ENCODE measurements at places on chromosomes 7 and 10. TPM values are rescaled to one million over a fixed set of nuclear protein-coding genes. Genes with fewer than 3 reads are reported as not detected.

- no peaks in the 10 kb centered on the region for H3K36me3 ChIP-seq
- no peak overlapping the region for H3K4me3 ChIP-seq
These were observed 102.1 kb downstream of the RTKN2 start for GRCh38 chr10:62166331-62167131.

The PLXNA4 gene
- polyA plus RNA-seq: 3.9 TPM

DNA sequence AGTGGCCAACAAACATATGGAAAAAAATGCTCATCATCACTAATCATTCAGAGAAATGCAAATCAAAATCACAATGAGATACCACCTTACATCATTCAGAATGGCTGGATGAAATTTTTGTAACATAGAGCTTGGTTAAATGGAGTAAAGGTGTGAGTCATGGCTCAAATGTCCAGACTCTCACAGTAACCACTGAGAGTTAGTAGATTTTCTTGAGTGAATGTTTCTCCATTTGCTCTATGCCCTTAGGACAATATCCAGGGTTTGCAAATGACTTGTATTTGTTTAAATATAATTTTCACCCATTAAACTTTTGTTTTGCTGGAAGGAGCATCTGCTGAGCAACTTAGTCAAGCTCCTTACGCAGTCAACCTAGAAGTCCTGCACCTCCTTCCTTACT is 967.2 kb downstream of the XPNPEP1 start:
- no peaks in the 10 kb centered on the region for H3K36me3 ChIP-seq
- H3K27ac ChIP-seq: no peak overlapping the region
- no peaks in the 10 kb centered on the region for H3K27me3 ChIP-seq
- H3K4me3 ChIP-seq: no peak overlapping the region
- no peaks in the 10 kb centered on the region for H3K4me1 ChIP-seq

The GSAP gene
- polyA plus RNA-seq: 3.0 TPM

DNA sequence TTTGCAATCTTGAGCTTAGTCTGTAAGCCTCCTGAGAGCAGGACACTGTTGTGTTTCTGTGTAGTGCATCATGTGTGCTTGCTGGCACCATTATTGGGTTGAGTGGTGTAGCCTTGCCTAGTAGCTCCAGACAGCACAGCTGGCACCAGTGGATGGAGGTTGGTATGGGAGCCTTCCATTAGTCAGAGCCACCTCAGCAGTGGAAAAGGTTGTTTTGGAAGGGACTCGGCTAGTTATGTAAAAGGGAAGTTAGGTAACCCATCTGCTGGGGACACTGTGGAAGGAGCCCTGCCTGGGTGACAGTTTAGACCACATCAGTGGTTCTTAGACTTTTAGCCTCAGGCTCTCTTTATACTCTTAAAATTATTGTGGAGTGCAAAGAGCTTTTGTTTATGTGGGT is 16.3 kb downstream of the MINDY4 start:
- no peak for DNase-seq
- peaks cover 3% of the 10 kb centered on the region for H3K4me1 ChIP-seq
- H3K4me3 ChIP-seq: no peak overlapping the region
- no peak overlapping the region for H3K27ac ChIP-seq

The STK31 gene
- polyA plus RNA-seq: 0.42 TPM

The AKR1C1 gene
- 68.0 TPM for polyA plus RNA-seq

GRCh38 chr10:24206926-24207325 is 2.0 kb upstream of the KIAA1217 start:
- H3K4me1 ChIP-seq: peaks cover 34% of the 10 kb centered on the region
- H3K27me3 ChIP-seq: no peaks in the 10 kb centered on the region

The LOXL4 gene
- 0.72 TPM for polyA plus RNA-seq

- H3K4me1 ChIP-seq: peaks cover 14% of the 10 kb centered on the region
- H3K36me3 ChIP-seq: no peaks in the 10 kb centered on the region
- H3K4me3 ChIP-seq: no peak overlapping the region
These were observed 14.0 kb downstream of the DLG5 start for GRCh38 chr10:77912576-77912975.

The CAMK1D gene
- 9.7 TPM for polyA plus RNA-seq

The FAM25A gene
- not detected for polyA plus RNA-seq

The FAM185A gene
- polyA plus RNA-seq: 7.5 TPM

Measured in small intestine (tissue), 16 donors.